Large intestine (tissue), 12 donors: ENCODE measurements at places on chromosomes 2 and 18. TPM values are rescaled to one million over a fixed set of nuclear protein-coding genes. Genes with fewer than 3 reads are reported as not detected.

DNA sequence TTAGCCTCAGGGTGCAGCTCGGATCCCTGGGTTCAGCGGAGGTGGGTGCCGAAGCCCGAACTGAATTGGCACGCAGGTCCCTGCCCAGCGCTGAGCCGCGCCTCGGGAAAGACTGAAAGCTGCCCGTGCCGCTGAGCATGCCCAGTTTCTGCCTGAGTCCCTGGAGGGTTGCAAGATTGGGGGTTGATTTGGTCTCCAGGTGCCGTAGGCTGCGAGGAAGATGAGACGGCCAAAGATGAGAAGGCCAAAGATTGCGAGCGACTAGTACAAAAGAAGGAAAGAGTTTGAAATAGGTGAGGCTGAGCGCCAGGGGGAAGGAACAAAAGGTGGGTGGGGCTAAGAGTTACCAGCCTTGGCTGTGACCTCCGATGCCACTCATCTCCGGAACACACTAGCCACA, 852 bp upstream of the KCNH7 start:
- no peak for DNase-seq

DNA sequence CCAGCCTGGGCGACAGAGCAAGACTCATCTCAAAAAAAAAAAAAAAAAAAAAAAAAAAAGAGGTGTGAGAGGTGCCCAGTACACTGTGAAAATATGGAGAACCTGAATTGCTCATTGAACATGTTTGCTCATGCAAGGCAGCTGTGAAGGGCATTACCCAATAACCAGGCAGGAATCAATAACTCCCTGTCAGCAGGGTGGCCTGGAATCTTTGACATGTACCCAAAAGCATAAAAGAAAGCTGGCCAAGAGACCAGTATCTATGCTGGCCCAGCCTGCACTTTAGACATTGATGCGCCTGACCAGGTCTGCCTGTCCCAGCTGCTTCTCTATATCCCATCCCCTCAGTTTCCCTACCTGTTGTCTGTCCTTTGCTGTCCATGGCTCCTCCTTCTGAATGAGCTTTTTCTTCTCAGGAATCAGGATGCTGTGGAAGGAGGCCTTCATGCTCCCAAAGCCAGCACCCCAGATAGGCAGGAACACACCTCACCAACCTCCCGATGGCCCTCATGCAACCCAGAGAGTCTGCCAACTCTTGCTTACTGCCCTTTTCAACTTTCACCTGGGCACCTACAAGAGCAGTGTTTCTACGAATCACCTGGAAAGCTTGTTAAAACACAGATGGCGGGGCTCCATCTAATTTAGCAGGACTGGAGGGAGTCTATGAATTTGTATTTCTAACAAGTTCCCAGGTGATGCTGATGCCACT, 83.4 kb upstream of the PPP1CB start:
- DNase-seq, result no peak

Gene TYMS
- polyA plus RNA-seq, result 69.9 TPM

- DNase-seq, result no peak
Observed at GRCh38 chr2:98379311-98380202, 33.3 kb downstream of the CNGA3 start.

DNA sequence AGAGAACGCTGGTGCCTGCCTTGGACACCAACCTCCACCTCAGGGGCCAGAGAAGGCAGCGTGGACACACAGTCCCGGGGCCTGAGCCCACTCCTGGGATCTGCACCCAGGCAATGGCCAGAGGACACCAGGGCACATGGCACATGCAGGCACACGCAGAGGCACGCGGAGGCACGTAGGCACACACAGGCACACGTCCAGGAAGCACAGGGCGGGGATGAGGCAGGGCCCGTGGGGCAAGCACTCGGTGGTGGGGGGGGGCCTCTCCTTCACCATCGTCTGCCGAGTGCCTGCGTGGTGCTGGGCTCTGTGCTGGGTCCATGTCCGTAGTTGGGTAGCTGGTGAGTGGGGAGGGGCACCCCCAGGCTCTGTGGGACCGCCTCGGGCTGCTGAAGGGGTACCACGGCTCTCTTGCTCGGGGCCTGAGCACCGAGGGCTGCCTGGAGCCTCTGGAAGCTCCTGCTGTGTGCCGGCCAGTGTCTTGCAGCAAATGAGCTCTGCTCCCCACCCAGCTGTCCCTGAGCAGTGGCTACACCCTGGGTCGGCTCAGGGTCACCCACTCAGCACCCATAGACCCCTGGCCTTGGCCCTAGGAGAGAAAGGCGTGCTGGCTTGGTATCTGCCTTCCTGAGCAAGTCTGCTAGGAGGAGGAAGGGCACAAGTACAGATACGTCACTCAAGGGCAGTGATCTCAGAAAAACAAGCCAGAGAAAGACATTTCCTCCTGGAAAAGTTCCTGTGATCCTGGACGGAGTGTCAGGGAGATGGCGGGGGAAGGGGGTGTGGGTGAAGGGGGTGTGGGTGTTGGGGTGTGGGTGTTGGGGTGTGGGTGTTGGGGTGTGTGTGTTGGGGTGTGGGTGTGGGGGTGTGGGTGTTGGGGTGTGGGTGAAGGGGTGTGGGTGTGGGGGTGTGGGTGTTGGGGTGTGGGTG, 26.4 kb downstream of the RTP5 start:
- DNase-seq, result peak; percentile 41

Gene TRAK2
- polyA plus RNA-seq, result 24.5 TPM
